Thymus (tissue), 14 donors: ENCODE measurements at places on chromosomes 11 and 22. TPM values are rescaled to one million over a fixed set of nuclear protein-coding genes. Genes with fewer than 3 reads are reported as not detected.

APOBEC3H gene
- 1.6 TPM for total RNA-seq

NXPE1 gene
- total RNA-seq = 0.05 TPM

TEX54 gene
- total RNA-seq = not detected

THOC5 gene
- 31.4 TPM for total RNA-seq

PLAAT5 gene
- 0.19 TPM for total RNA-seq

CCDC87 gene
- total RNA-seq = 0.14 TPM

EMID1 gene
- total RNA-seq = 4.7 TPM

TMPRSS6 gene
- total RNA-seq = 0.57 TPM

TMEM86A gene
- total RNA-seq = 1.9 TPM

APOL5 gene
- total RNA-seq = 0.09 TPM

EHF gene
- 0.76 TPM for total RNA-seq

MMP12 gene
- 10.8 TPM for total RNA-seq

MRGPRE gene
- total RNA-seq = not detected

ALX4 gene
- total RNA-seq = 0.05 TPM

TTLL1 gene
- 10.2 TPM for total RNA-seq

OR52A1 gene
- not detected for total RNA-seq

UPK2 gene
- total RNA-seq = 0.05 TPM

GRCh38 chr11:132541794-132542193 lies 990.5 kb downstream of the OPCML start:
- no peak for DNase-seq

DNA sequence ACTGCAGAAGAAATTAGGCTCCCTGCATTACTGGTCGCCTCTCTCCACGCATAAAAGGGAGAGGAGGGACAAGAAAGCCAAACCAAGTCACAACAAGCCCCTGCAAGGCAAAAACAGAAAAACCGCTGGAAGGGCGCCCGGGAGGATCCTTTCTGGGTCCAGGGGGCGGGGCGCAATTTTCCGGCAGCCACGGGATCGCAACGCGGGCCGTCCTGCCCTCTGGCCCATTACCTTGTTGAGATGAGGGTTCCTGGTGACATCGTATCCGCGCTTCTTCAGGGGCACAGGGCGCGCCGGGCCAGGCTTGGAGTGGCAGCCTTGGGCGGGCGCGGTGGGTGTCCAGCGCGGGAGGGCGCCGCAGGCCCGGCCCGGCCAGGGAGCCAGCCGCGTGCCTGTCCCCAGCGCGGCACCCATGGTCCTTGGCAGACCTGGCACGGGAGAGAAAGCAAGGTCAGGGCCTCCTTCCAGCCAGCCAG lies 847 bp downstream of the ME3 start:
- DNase-seq = no peak

DNA sequence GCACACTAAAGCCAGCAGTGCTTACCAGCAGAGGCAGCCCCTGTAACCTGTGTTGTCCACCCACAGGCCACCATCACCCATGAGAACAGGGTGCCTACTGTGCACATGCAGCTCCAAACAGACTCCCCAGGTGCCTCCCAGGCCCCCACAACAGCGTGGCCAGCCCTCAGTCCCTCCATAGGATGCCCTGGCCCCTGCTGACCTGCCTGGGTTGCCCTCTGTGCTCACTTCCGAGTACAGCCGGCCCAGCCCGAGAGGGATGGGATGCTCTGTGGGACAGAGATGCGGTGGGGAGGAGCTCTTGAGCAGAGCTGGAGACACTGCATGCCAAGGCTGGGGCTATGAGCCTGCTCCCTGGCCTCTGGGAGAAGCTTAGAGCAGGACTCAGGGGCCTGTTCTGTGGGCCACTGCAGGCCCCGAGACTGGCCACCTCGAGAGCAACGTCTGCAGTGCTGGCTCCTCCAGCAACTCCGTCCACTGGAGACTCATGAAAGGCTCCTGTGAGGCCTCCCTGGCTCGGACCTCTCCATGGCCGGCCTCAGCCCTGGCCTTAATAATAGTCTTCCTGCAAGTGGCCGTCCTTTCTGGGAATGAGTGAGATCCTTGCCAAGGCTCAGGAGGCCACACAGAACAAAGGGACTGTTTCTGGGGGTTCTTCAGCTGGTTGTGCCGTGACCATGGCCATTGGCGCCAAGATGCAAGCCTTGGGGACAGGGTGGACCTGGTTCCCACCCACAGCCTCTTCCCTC lies 27.0 kb downstream of the FADS2 start:
- no peak for DNase-seq

- DNase-seq = no peak
These were observed 6.8 kb downstream of the GTSE1 start for GRCh38 chr22:46303347-46303965.

- no peak for DNase-seq
These were observed 102.4 kb downstream of the ARHGAP42 start for GRCh38 chr11:100789500-100789899.

DNA sequence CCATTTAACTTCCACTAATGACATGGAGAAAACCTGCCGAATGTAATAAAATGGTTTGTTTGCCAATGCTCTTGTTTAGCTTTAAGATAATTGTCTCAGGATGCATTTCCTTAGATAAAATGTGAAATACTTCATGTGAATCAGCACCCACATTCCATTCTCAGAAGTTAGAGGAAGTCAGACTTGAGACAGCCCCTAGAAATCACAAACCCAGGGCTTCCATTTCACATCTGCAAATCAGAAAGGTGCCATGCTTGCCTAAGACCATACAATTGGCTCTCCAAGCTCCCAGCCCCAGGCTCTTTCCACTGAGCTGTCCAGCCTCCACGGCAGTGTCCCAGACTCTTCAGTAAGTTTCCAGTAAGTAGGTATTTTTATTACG lies 35.6 kb upstream of the ADORA2A start:
- DNase-seq = no peak

DNA sequence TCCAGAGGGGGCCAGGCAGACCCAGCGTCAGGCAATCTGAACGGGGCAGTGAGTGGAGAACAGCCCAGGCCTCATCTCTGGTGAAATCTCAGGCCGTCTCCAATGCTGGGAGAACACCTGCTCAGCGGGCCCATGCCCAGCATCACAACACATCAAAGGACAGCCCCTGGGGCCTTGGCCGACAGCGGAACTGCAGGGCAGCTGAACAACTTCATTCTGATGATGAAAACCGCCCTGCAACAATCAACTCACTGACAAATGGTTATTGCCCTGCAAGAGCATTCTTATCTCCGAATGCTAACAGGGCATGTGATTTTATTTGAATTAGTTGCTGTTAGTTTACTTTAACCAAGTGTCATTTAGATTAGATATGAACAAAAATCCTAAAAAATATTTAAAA lies 14.6 kb downstream of the CELSR1 start:
- no peak for DNase-seq

DNA sequence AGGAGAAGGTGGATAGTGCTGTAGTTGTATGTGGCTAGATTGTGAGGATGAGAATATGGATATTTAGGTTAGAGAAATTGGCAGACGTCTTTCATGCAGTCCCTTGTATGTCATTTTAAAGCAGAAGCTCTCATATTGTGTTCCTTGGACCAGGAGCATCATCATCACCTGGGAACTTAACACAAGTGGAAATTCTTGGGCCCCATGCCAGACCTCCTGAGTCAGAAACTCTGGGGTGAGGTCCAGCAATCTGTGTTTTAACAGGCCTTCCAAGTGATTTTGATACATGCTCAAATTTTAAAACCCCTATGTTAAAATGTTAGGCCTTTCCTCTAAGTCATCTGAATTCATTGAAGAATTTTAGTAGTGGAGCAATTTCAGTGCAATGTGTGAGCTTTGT lies 34.8 kb downstream of the JHY start:
- peak; percentile 21 for DNase-seq

DNA sequence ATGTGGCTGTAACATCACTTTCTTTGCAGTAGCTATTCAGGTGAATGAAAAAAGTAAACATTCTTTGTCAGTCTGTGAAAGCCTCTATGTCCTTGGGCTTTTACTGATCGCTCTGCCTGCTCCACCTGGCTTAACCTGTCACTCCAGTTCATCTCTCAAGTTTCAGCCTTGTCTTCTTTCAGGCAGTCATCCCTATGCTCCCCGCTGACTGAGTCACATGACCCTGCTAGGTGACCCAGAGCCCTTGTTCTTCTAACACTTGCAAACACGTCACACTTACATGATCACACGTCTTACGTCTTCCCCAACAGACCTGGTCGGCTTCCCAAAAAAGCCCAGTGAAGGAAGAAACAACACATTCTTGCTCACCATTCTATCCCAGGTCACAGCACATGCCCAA lies 499.3 kb upstream of the TENM4 start:
- DNase-seq = no peak

- DNase-seq = no peak
These were observed 107.0 kb downstream of the FAR1 start for GRCh38 chr11:13775471-13775870.

GRCh38 chr22:17368554-17369438 lies 464 bp upstream of the CECR2 start:
- no peak for DNase-seq

- DNase-seq = no peak
These were observed 1.1 kb upstream of the OR52N2 start for GRCh38 chr11:5807580-5807979.

GRCh38 chr11:133311230-133311629 lies 221.1 kb downstream of the OPCML start:
- no peak for DNase-seq

- no peak for DNase-seq
These were observed 9.5 kb downstream of the YPEL1 start for GRCh38 chr22:21725956-21726649.

- DNase-seq = no peak
These were observed 158.6 kb upstream of the BDNF start for GRCh38 chr11:27858866-27859265.

DNA sequence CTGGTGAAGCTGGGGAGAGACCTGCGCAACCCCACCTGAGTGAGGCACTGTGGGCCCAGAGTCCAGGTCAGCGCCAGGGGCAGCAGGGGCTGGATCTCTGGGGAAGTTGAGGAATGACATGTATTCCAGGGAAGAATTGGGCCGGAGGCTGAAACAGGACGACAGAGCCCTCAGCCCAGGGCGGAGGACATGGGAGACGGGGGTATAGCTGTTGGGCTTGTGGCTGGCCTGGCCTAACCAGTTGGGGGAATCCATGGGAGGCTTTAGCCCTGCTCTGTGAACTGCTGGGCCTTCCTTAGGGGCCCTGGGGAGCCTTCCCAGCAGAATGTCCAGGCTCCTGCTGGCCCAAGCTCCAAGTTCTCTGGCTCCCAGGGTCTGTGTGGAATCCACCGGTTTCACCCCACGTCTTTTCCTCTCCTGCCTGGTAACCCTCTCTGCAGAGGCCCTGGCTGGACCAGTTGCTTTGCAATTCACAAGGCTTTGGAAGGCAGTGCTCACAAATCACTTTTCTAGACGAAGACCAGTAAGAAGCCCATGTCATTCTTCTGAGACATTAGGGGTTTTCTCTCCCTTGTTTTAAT lies 50.4 kb upstream of the KCNQ1OT1 start:
- no peak for DNase-seq

GRCh38 chr11:41921746-41922390 lies 462.4 kb upstream of the LRRC4C start:
- DNase-seq = no peak

GRCh38 chr11:3037040-3037944 lies 19.9 kb downstream of the CARS1 start:
- DNase-seq = no peak

- DNase-seq = no peak
These were observed 686.2 kb downstream of the METTL15 start for GRCh38 chr11:28794405-28794804.

DNA sequence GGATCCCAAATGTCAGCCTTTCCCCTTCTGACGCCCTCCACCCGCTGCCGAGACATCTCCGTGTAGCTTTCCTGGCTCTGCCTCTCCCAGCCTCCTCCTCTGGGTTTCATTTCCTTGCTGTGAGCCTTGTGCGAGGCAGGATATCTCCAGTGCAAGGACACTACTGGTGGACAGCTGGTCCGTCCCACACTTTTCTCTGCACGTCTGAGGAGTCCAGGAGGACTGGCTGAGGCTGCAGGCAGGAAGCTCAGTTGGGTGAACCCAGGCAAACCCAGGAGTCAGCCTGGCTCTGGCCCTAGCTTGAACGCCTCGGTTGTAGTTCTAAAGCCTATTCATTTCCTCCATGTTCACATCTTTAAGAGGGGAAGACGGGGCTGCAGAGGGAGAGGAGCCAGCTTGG lies 145.5 kb downstream of the ST3GAL4 start:
- DNase-seq = no peak

- no peak for DNase-seq
These were observed 11.0 kb downstream of the IL17REL start for GRCh38 chr22:50001388-50002231.

DNA sequence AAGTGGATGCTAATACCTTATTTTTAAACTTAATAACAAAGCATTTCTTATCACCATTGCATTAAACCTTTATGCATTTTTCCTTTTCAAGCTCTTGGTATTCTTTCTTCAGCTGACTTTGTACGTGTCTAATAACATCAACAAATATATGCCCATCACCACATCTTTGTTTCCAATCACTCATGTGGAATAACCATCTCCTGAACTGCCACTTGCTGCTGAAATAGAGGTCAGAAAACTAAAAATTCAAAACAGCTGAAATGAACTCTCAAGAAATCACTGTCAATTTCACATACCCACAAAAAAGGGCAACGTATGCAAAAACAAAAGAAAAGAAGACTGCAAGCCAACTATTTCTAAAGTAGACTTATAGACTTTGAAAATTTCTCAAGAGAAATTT lies 7.4 kb downstream of the MSANTD4 start:
- DNase-seq = no peak

DNA sequence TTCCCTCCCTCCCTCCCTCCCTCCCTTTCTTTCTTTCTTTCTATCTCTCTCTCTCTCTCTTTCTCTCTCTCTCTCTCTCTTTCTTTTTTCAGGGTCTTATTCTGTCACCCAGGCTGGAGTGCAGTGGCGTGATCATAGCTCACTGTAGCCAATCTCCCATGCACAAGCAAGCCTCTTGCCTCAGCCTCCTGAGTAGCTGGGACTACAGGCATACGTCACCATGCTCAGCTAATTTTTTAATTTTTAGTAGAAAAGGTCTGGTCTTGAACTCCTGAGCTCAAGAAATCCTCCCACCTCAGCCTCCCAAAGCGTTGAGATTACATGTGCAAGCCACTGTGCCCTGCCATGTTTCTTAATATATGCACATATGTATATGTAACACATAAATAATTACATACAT lies 19.0 kb downstream of the TSKU start:
- no peak for DNase-seq

DNA sequence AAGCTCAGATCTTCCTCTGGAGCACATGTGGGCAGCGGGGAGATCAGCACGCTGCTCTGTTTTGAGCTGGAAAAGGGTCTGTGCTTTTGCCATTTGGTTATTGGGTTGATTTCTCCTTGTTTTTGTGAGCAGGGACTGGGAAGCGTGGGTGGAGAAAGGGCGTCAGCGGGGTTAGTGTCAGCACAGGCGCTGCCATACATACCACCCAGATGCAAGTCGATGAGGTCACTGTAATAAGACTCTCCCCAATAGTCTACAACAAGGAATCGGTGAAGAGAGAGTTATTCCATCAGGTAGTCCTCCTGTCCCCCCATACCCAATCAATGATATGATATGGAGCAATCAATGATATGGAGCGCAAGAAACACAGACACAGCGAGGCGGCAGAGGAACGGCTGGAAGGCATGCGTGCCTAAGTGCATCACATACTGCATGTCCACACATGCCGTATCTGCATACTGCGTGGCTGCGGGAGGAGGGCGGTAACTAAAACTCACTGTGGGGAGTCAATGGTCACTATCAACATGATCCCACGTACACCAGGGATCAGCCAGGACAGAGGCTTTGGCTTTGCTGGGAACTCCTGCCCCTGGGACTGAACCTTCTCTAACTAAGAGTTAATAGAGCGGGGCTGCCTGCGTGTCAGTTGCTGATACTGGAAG lies 29.5 kb upstream of the BID start:
- DNase-seq = no peak
